ENCODE measurements at places on chromosomes 12 and 14. TPM values are rescaled to one million over a fixed set of nuclear protein-coding genes. Genes with fewer than 3 reads are reported as not detected.

GSG1 gene
- total RNA-seq = not detected

CCDC175 gene
- total RNA-seq = not detected

PPP1R36 gene
- total RNA-seq = not detected

ARMH4 gene
- total RNA-seq = not detected

CRY1 gene
- 17.5 TPM for total RNA-seq

TSPAN8 gene
- total RNA-seq = not detected

CRIP1 gene
- 67.3 TPM for total RNA-seq

MGP gene
- not detected for total RNA-seq

RNASE4 gene
- total RNA-seq = 0.19 TPM

POTEG gene
- not detected for total RNA-seq

TSHR gene
- not detected for total RNA-seq

FUT8 gene
- 38.7 TPM for total RNA-seq

RNASE3 gene
- not detected for total RNA-seq

CIDEB gene
- total RNA-seq = 15.1 TPM

CMKLR1 gene
- total RNA-seq = not detected

PAPLN gene
- total RNA-seq = 1.0 TPM

LRFN5 gene
- total RNA-seq = not detected

CCDC38 gene
- total RNA-seq = 0.49 TPM

LHX5 gene
- total RNA-seq = not detected

NPAS3 gene
- not detected for total RNA-seq

VPS29 gene
- 76.6 TPM for total RNA-seq

NTF3 gene
- total RNA-seq = not detected

GRCh38 chr12:54993181-54993835, 8.7 kb upstream of the TESPA1 start:
- peak; percentile 72 for DNase-seq

DNA sequence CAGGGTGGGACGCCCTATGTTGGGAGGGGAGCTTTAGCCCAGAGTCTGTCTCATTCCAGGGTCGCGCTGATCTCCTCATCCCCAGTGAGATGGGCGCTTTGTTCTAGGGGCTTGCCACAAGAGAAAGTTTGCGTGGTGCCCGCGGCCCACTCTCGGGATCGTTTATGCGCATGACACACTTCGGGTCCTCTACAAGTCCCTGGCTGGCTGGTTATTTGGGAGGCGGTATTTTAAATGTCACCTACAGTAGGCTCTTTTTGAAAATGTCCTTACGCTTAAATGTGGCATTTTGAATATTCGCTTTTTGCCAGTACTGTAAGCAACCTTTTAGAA, 541 bp downstream of the GOLT1B start:
- peak; percentile 50 for DNase-seq

DNA sequence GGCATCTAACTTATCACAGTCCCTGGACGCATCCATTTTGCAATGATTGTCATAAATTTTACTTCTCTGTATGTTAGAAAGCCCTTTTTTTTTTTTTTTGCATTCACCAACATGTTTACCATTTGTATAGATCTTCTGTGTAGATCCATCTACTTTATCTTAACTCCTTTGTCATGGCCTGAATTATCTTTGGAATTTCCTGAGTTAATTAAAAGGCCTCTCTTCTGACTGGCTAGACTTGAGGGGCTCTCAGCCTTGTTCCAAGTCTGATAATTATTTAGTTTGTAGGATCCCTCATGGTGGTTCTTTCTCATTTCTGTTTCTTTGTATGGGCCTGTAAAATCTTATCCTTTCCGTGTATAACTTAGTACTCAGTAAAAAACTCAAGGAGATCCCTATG, 387.0 kb downstream of the C12orf50 start:
- DNase-seq = no peak

DNA sequence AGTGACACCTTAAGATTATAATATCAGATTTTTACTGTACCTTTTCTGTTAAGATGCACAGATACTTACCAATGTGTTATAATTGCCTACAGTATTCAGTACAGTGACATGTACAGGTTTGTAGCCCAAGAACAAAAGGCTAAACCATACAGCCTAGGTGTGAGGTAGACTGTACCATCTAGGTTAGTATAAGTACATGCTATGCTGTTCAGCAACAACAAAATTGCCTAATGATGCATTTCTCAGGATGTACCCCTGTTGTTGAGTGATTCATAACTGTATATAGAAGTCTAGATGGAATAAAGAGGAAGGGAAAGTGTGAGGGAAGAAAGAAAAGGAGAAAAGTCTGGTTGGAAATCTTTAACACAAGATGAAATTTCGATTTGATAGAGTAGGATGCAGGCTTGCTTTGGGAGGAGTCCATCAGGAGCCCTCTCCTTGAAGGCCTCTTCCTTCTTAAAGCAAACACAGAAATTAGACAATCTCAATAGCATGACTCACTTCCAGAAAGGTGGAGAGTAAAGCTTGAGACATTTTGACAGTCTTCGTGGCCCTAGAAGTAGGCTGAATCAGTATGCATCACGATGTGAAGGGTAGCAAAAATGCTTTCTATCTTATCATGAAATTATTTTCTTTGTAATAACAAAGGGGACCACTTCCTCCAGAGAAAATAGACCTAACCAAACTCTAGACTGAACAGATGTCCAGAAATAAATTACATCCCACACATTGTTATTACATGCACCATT, 191.5 kb downstream of the SYT1 start:
- no peak for DNase-seq

- DNase-seq = no peak
These were observed 36.8 kb downstream of the VDR start for GRCh38 chr12:47868041-47868440.

- no peak for DNase-seq
These were observed 19.0 kb upstream of the ANKRD9 start for GRCh38 chr14:102528431-102529170.

GRCh38 chr12:69024907-69025306, 91.9 kb upstream of the CPM start:
- no peak for DNase-seq

DNA sequence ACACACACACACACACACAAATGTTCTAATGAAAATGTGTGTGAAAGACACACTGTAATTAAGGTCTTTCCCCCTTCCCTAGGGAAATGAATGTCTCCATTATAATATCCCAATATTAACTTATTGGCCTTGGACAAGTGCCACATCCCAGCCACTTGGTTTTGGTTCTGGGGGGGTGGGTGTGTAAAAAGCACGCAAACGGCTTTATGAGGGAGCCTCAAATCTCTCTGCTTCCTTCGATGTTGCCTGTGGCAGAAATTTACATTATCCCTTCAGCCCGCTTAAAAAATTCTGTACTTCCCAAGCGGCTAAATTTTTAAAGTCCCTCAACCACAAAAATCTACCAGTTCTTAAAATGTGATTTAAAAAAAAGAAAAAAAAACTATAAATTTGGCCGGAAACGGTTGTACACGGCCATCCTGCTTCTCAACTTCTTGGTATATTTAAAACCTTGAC, 432 bp downstream of the C14orf93 start:
- DNase-seq = no peak

DNA sequence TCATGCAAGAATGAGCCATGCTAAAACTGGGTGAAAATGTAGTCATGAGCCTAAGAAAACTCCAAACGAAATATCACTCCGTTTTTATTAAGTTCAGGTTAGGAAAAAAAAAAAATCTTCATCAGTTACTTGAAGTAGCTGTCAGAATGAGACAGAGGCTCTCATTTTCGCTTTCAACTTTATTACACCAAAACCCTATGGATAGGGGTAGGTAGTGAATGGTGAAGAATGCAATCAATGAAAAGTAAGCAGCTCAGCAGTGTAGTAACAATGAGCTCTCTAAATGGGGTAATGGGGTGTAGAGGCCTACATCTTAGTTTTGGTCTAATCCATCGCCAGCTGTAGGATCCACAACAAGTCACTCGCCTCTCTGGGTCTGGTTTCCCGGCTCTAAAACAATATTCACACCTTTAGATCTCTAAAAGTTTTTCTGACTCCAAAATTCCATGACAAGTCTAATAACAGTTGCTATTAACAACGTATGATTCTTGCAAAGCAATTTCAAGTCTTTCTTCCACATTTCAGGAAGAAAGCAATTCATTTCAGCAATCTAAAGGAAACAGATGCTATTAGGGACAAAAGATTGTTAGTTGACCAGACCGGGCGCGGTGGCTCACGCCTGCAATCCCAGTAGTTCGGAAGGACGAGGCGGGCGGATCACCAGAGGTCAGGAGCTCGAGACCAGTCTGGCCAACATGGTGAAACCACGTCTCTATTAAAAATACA, 1.7 kb downstream of the BTBD7 start:
- no peak for DNase-seq

- DNase-seq = no peak
These were observed 42.1 kb upstream of the DICER1 start for GRCh38 chr14:95199298-95199983.

DNA sequence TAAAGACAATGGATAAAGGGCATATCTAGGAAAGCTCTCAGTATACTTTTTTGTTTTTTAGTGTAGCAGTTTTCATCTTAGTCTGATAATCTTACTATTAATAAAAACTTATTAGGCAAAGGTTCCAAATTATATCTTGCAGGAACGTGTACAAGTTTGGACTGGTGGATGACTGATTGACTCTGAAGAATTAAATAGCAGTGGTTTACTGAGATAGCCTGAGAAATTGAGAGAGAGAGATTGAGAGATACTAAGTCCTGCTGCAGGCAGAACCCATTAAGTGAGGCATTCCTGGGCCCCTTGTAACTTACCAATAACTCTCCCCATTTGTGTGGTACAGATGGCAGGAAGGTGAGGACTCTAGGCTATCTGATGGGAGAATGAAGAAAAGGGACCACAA, 80.2 kb upstream of the SLC38A2 start:
- no peak for DNase-seq

GRCh38 chr12:111645433-111645832, 40.3 kb downstream of the BRAP start:
- no peak for DNase-seq

- no peak for DNase-seq
These were observed 11.7 kb downstream of the PTHLH start for GRCh38 chr12:27960821-27961220.

DNA sequence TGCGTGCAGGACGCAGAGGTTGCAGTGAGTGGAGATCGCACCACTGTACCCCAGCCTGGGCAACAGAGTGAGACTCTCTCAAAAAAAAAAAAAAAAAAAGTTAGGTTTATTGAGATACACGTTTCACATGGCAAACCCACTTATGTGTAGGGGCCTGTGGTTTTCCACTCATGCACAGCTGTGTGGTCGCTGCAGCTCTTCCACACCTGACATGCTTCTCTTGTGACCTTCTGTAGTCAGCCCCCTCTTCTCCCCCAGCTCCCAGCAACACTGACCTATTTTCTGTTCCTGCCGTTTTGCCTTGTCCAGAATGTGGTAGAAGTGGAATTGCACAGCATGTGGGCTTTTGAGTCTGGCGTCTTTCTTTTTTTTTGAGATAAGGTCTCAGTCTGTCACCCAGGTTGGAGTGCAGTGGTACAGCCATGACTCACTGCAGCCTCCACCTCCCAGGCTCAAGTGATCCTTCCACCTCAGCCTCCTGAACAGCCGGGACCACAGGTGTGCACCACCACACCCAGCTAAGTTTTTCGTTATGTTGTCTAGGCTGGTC, 8.4 kb downstream of the MTA1 start:
- no peak for DNase-seq

DNA sequence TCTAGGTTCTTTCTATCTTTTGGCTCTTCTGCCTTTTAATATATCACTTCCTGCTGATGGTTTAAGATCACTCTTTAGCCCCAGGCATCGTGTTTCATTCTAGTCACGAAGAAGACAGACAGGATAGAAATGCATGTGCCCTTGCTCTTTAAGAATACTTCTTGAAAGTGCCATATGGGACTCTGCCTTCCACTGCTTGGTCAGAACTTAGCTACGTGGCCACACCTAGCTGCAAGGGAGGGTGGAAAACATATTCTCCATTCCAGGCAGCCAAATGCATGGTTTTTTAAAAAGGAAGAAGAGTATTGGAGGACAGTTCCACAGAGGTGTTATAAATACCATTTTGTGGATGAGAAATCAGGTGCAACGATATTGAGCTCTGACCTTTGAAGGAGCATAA, 143.3 kb downstream of the KLRB1 start:
- no peak for DNase-seq

- no peak for DNase-seq
These were observed 4.8 kb downstream of the CDKN1B start for GRCh38 chr12:12721814-12722434.

DNA sequence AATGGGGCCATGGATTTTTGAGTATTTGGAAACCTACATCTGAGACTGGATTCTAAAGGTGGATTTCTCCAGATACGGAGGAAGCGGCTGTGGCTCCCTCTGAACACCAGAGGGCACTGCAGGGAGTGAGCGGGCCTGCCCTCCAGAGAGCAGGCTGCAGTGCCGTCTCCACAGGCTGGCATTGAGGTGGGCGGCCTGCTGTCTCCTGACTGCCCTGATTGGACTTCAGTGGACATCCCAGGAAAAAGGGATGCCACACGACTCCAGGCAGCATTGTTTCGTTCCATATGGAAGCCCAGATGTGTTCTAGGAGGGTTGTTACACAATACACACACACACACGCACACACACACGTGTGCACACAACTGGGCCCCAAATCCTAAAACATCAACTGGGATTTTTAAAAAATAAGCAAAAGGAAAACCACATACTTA, 20.9 kb upstream of the ANO2 start:
- DNase-seq = peak; percentile 65

GRCh38 chr14:61229981-61230380, 51.2 kb downstream of the TMEM30B start:
- DNase-seq = no peak

GRCh38 chr12:64457466-64457865, 5.5 kb downstream of the TBK1 start:
- no peak for DNase-seq

GRCh38 chr12:104150416-104150815, 12.4 kb upstream of the NFYB start:
- no peak for DNase-seq

DNA sequence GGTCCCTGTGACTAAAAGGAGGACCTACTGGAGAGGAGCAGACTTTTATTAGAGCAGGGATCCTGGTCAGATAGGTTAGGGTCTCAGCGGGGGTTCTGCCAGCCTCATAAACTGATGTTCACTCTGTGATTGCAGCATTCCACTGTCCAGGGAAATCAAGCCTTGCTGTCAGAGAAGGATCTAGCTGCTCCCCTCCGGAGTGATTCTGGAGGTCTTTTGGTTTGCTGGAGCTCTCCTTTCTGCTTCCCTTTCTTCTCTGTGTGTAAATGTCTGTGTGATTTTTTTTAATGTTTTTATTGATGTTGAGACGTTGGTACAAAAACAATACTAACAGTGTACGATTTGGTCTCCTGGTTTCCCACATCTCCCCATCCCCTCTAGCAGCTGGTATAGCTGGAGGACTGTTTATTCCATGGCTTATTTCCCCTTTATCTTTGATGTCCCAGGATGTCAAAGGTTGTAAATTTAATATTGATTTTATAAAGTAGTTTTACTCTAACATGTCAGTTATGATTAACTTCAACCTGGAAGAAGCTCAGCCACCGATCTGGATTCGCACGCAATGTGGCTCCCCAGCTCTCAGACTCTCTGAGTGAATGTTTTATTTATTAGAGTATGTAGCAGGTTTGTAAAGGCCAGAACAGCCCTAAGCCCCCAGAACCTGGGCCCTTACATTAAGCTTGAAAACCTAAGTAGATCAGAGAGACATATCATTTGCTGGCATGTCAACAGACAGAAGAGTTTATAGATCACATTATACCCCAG, 202.3 kb upstream of the G2E3 start:
- no peak for DNase-seq

- no peak for DNase-seq
These were observed 4.4 kb upstream of the TMTC2 start for GRCh38 chr12:82682326-82682725.

GRCh38 chr12:16474801-16475200, 127.4 kb downstream of the MGST1 start:
- DNase-seq = no peak

All from activated naive CD4-positive, alpha-beta T cell treated with anti-CD3 and anti-CD28 coated beads for 36 hours (primary cell).